Hepatic stellate cell (primary cell): ENCODE measurements at places on chromosomes 3 and 15.

DNA sequence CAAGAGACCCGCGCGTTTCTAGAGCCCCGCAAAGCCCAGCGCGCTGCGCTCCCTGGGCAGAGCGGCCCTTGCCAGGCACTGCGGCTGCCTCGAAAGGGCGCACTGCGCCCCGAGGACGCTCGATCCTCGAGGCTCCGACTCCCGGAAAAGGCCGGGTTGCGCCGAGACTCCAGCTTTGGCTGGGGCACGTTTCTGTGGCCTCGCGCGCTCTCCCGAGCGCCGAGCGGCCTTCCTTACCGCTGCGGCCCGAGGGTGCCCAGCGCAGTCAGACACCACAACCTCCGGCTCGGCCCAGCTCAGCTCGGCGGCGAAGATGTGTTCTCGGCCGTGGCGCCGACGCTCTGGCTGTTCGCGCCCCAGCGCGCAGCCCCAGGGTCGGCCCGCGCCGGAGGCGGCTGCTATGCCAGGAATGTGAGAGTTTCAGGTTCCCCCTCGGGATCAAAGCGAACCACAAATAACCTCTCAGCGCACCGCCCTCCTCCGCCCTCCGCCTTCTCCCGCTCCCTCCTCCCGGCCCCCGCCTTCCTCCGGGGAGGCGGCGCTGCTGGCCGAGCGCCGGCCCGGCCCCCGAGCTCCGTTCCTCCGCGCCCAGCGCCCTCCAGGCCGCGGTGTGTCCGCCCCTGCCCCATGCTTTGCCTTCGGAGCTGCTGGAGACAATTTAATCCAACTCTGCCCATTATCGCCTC lies at the start of gene AMOTL2:
TSS of gene AMOTL2 (minus strand) at position 343 of the 686 bp plus-strand sequence. CDS start 3,014 bp downstream, outside the sequence.
- DNase-seq = peak; percentile 96

- DNase-seq = no peak
These were observed 275.7 kb upstream of the CTNNB1 start for GRCh38 chr3:40923651-40924050.

GRCh38 chr3:195039180-195039843 lies 231.6 kb downstream of the XXYLT1 start:
- no peak for DNase-seq

- no peak for DNase-seq
These were observed 46.1 kb downstream of the SLC9C1 start for GRCh38 chr3:112247900-112248299.

GRCh38 chr15:75823860-75824613 lies 19.2 kb upstream of the UBE2Q2 start:
- no peak for DNase-seq

DNA sequence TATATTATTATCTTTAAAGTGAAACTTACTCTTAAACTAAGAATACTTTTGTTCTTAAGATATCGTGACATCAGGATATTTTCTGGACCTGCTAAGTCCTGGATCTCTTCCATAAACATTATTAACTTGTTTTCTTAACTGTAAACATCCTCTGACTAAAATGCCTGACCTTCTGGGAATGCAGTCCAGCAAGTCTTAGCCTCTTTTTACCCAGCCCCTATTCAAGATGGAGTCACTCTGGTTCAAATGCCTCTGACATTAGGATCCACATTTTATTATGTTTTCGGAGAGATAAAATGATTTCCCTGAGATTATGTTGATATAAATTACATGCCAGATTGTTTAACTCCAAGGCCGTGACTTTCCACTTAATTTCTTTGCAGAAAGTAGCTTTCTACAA lies 37.6 kb downstream of the OSTN start:
- DNase-seq = peak; percentile 9

- no peak for DNase-seq
These were observed 393.1 kb downstream of the PLOD2 start for GRCh38 chr3:145767909-145768308.
